ENCODE measurements at places on chromosomes 1 and 21. TPM values are rescaled to one million over a fixed set of nuclear protein-coding genes. Genes with fewer than 3 reads are reported as not detected.

- H3K4me3 ChIP-seq: no peak overlapping the region
- no peak overlapping the region for H3K27ac ChIP-seq
- H3K36me3 ChIP-seq: no peaks in the 10 kb centered on the region
- H3K27me3 ChIP-seq: peaks cover 72% of the 10 kb centered on the region
- ATAC-seq: no peak
- H3K4me1 ChIP-seq: no peaks in the 10 kb centered on the region
These were observed 11.0 kb upstream of the WNT9A start for GRCh38 chr1:227958617-227959324.

DNA sequence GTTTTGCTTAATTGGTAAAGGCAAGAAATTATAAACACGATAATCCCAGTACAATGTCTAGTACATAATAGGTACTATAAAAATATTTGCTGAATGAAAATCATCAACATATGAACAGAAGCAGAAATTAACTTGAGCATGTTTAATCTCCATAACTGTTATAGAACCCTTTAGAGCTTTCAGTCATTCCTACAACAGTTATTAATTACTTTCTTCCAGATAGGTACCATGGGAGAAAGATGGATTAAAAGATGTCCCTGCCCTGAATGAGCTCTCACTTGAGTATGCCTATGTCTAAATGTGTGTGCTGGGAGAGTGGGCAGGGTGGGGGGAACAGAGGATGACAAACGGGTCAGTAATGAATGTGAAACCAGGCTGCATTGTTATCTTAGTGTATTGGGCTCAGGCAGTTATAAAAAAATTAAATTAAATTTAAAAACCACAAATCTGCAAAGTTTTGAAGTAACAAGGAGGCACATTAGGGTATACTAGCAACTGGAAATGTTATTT lies 2.4 kb downstream of the EPS15 start:
- no peaks in the 10 kb centered on the region for H3K27me3 ChIP-seq
- H3K27ac ChIP-seq: no peak overlapping the region
- peaks cover 17% of the 10 kb centered on the region for H3K4me1 ChIP-seq
- no peaks in the 10 kb centered on the region for H3K36me3 ChIP-seq
- no peak for ATAC-seq

- H3K27ac ChIP-seq: peak overlapping the region; percentile 97
- H3K4me1 ChIP-seq: peaks cover 100% of the 10 kb centered on the region
- ATAC-seq: no peak
- peak overlapping the region; percentile 80 for H3K4me3 ChIP-seq
- H3K27me3 ChIP-seq: no peaks in the 10 kb centered on the region
- peaks cover 98% of the 10 kb centered on the region for H3K36me3 ChIP-seq
These were observed 64.0 kb downstream of the CD46 start for GRCh38 chr1:207815913-207816291.

DNA sequence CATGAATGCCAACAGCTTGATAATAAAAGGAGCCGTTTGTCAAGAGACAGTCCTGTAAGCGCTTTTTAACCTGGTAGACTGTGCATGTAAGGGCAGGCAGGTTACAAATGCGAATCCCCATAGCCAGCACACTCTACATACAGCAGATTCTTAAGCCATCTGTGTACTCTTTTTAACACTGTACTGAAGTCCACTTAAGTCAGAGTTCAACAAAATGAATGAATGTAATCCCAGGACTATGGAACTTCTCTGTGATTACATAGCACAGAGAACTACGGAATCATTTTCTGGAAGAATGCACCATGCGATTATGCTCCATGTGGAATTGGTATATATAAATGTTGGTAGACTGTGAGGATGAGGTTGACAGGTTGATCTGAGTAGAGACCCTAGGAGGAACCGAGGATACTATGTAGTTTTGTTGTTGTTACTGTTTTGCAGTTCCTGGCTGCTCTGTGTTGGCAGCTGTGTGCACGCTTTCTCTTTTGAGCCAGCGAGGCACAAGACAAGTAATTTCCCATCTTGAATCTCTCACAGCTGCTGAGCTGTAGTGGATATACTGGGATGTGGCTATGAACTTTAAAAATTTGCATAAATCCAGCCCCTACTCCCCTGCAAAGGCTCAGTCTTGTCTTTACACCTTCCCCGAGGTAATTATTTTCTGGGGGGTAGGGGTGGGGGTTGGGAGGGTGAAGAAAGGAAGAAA lies 21.9 kb downstream of the LRRC8D start:
- no peaks in the 10 kb centered on the region for H3K27me3 ChIP-seq

GRCh38 chr1:5886140-5886483 lies 106.1 kb downstream of the NPHP4 start:
- ATAC-seq: no peak
- no peaks in the 10 kb centered on the region for H3K4me1 ChIP-seq
- H3K27ac ChIP-seq: no peak overlapping the region

LBR gene
- 139 TPM for total RNA-seq

ZCCHC17 gene
- total RNA-seq: 27.2 TPM

RAB29 gene
- 17.0 TPM for total RNA-seq

NPL gene
- 9.0 TPM for total RNA-seq
